Effector memory CD4-positive, alpha-beta T cell (primary cell): ENCODE measurements at places on chromosomes 6 and 20.

DNA sequence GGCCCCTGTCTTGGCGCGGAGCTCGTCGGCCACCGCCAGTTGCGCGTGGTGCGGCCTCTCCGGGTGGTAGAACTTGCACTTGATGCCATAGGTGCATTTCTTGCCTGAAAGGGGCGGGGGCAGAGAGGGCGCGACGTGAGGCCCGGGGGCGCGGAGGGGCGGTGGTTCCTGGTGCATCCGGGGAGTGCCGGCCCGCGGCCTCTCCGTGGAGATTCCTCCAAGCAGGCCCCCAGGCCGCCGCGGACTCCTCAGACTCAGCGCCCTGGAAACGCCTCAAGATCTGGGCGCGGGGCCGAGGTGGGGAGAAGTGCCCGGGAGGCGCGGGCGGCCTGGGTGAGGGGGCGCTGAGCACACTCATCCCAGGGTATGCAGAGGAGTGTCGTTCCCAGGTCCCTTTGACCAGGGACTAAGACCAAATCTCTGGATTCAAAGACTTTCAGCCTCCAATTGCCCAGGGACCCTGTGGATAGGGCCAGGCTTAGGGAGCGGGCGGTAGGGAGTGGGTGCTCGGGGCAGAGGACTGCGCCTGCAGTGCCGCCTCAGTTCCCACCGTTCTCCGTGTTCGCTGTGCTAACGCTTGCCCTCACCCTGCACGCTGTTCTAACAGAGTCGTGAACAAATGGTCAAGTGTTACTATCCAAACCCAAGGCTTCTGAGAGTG is 33.3 kb downstream of the ZC3H12D start:
- DNase-seq = no peak

DNA sequence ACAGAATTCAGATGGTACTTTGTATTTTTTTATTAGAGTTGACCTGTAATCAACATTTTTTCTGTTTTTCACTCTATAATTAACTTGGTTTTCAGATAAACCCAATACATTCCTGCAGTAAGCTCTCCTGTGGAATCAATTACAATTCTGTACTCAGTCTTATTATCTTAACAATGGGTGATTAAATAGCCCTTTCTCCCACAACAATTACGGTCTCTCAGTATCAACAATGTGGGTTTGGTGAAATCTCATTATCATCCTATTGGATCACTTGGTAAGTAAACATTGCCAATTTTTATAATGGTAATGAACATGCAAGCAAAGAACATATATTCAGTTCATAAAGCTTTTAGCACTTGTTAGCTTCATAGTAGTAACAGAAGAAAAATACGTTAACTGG is 438.9 kb upstream of the EPHA7 start:
- no peak for DNase-seq

DNA sequence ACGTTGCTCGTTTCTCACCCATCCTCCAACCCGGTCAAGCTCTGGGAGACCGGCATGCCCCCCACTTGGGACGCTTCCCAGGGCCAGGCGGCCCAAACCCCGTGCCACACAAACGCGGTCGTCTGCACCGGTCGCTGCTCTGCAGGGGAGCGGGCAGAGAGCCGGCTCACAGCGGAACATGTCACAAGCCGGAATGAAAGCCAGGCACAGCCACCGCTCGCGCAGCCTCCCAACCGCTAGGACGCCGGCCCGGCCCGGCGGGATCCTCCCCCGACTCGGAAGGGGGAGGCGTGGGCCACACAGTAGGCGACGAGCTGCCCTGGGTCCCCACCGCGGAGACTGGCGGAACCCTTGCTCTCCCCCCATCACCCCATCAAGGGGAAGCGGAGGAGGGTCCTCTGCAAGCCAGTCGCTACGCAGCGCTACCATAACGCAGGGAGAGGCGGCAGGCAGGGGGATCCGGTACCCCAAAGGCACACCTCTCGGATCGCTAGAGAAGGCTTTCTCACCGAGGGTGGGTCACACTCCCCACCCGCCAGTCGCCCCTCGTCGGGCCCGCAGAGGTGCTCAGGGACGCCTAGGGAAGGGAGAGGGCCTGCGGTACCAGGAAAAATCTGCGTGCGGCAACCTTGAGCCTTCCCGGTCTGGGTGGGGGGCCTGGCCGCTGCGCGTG is 768.4 kb upstream of the DEFB115 start:
- no peak for DNase-seq

GRCh38 chr6:102520966-102521365 is 1127.5 kb downstream of the GRIK2 start:
- no peak for DNase-seq

GRCh38 chr20:59735917-59736316 is 131.6 kb downstream of the PHACTR3 start:
- DNase-seq = no peak

DNA sequence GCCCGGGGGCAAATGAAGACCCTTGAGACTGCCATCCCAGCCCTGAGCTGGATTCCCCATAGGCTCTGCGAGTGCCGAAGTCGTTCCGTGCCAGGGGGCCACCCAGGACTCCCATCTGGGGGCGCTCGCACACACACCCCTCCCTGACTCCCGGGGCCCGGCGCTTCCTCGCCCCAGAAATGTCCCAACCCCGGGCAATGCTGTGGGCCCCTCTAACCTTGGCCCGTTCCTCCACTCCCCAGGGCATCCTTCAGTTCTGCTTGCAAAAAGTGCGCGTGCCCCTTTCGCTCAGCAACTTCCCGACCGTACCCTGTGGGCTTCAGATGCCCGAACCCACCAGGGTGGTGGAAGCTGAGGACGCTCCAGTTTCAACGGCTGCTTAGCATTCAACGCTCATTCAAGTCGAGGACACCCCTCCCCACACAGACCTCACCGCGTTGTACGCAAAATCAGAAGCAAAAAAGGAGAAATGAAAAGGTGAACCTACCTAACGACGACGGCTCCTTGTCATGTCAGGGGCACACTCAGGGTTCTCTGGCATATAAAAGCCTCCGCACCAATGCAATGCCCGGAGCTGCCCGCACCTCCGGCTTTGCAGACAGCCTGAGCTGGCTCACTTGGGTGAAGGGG is 25.3 kb downstream of the RIPOR2 start:
- no peak for DNase-seq

DNA sequence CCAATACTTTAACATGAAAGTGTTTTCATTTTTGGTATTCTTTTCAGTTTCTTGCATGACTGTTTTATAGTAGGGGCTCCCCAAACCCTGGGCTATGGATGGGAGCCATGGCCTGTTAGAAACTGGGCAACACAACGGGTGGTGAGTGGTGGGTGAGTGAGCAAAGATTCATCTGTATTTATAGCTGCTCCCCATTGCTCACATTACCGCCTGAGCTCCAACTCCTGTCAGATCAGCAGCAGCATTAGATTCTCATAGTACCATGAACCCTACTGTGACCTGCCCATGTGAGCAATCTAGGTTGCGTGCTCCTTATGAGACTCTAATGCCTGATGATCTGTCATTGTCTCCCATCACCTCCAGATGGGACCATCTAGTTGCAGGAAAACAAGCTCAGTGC is 42.3 kb upstream of the HMGCLL1 start:
- DNase-seq = no peak

- DNase-seq = peak; percentile 10
These were observed 22.7 kb upstream of the ZNF184 start for GRCh38 chr6:27495386-27496135.

DNA sequence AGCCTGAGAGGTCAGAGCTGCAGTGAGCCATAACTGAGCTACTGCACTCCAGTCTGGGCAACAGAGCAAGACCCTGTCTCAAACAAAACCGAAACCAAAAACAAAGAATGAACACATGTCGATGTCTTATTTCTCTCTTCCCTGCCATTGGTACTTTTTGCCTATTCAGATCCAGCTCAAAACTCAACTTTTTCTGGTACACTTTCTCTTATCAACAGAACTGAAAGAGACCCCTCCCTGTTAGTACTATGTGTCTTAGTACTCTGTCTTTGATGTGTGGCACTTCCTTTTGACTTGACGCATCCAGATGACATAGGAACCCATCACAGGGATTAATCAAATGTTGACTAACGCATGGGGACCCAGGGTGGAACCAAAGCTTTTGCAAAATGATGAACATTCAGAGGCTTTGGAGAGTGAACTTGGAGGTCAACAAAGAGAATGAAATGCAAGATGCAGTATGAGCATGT is 44.8 kb downstream of the AKAP12 start:
- no peak for DNase-seq

- no peak for DNase-seq
These were observed 70.0 kb upstream of the TOP1 start for GRCh38 chr20:40958598-40958997.

GRCh38 chr6:160112628-160113299 is 8.9 kb upstream of the SLC22A1 start:
- no peak for DNase-seq

- DNase-seq = no peak
These were observed 5.6 kb upstream of the GJB7 start for GRCh38 chr6:87334683-87335082.

DNA sequence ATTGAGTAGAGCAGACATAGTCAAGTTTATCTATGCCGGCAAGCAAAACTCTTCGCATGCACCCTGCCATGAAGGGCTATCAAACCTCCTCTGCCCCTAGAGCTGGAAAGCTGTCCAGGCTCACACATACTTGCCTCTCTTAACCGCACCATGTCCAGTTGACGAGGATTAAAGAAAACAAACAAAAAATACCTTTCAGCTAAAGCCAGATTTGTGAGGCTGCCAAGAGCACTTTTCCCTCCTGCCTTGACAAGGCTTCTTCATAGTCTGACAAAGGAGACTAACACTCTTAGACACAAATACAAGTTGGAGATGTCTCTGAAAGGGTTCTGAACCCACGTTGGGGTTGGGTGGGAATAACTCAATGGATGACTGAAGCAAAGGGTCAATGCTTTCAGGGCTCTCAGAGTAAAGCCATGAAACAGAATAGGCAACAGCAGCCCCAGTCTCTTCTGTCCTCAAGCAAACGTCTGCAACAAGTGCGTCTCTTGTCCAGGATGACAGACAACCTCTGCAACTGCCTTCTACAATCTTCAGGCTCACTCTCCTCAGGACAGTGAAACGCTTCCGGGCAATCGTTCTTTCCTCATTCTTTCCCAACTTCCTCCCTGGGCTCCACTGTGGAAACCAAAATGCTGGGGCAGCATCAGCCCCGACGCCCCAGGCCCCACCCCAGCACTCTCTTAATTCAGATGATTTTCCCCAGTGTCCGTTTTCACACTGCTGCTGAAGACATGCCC is 57.8 kb downstream of the AGPAT4 start:
- no peak for DNase-seq

GRCh38 chr20:57831326-57831992 is 121.6 kb upstream of the PMEPA1 start:
- no peak for DNase-seq

DNA sequence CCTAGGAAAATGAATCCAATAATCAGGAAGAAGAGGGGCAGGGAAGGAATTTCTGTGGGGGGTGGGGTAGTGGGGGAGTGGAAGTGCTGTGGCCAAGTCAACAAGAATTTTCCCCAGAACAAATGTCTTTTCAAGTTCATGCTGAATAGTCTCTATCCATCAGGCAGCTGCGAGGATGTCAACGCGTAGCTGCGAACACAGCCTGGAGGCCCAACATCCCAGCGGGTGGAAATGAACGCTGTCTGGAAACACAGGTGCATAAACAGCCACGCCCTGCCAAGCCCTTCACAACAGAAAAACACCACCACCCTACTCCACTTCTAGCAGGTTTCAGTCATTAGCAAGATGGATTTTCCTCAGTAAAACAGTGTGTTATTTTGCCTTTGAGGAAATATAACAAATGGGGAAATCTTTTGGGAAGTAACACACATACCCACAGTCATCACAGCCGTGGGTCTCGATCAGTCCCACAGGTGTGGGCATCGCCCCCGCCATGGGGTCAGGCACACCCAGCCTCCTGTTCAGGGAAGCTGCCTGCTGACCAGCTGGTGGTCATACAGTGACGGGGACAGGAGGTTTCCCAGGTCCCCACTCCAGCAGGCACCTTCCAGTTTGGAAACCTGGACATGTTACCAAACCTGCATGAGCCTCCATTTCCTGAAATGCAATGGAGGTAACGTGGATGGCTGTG is 112.1 kb upstream of the THBS2 start:
- no peak for DNase-seq

- DNase-seq = no peak
These were observed 64.5 kb downstream of the FAM120B start for GRCh38 chr6:170371080-170371479.

DNA sequence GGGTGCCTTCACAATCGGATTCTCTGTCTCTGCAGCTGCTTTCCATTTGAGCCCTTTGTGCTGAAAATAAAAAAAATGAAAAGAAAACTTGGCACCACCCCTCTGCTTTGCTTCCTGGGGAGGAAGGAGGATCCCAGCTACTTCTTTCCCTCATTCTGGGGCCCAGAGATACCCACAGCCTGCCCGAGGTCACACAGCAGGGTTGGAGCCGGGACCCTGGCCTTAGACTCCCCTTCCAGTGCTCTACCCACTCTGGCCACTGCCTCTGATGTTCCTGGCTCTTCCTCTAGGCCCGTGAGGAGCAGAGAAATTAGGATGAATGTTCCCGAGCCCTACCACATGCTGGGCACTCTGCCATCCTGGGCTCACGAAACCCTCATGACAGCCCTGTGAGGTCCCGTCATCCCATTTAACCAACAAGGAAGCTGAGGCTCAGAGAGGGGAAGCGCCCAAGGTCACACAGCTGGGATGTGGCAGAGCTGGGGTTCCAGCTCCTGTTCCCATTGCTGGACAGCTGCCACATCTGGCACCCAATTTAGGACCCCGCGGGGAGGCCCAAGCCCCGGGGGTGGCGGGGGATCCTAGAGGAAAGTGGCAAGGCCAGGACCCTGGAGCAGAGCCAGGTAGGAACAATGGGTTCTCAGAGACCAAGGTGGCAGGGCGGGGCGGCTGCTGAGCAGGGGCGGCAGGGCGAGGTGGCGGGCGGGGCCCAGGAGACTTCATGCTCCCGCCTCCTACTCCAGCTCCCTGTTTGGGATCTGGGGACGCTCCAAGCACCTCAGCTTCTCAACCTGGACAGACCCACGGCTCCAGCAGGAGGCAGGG is 76.6 kb downstream of the CEBPB start:
- no peak for DNase-seq

DNA sequence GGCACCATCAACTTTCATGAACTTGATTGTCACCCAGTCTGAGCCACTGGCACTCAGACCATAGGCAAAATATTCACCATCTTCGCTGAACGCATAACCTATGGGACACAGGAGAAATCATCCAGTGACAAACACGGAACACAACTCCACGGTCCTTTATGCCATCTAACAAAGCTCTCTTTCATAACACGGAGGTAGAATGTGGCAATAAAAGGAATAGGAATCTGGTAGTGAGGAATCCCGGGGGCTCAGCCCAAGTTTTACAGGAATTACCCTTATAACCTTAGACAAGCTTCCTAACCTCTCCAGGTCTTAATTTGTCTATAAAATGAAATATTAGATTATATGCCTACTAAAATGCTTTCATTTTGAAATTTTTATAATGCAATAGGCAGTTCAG is 29.4 kb downstream of the PREP start:
- DNase-seq = no peak

GRCh38 chr6:17427617-17428016 is 34.2 kb downstream of the CAP2 start:
- no peak for DNase-seq

GRCh38 chr20:61253640-61254511 is 1.8 kb downstream of the CDH4 start:
- DNase-seq = no peak

DNA sequence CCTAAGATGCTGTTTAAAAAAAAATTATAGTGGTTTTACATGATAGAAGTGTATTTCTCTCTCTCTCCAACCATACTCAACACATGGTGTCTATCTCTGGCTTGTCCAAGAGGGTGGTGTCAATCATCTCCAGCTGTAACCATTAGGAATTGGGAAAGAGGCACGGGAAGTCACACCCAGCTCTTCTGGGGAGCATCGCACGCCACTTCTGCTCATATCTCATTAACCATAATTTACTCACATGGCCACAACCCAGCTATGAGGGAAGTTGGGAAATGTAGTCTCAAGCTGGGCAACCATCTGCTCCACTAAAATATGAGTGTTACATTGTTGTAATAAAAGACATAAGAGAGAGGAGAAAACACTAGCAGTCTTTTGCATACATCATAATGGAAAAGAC is 30.4 kb upstream of the TSHZ2 start:
- no peak for DNase-seq
